ENCODE measurements at places on chromosomes 3 and 15.

DNA sequence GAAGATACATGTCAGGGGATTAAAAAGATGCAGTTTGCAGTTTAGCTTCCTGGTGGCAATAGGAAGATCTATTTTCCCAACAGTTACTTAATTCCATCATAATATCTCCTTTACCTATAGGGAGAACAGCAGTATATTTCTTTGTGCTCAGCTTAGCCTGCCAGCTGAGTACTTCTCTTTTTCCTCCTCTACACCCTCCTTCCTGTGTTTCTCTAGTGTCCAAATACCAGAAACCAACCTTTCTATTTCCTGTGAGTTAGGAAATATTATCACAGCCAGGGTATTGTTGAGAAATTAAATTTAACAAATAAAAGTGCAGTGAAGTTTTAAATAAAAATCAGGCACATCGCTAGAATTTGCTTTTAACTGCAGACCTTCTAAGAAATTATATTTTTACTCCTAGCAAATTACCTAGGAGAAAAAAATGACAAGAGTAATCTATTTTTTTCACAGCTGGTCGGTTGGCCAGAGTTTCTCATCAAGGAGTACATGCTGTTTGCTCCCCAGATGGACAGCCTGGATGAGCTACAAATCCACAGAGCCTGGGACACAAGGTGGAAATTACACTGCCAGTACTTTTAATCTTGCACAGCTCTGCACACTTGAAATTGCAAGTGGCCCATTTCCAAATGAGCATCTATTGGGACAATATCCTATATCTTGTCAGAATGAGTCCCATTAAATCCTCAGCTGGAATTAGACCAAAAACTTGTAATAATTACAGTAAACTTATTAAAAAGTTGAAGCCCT, 185.2 kb upstream of the CFAP20DC start:
- DNase-seq: no peak

DNA sequence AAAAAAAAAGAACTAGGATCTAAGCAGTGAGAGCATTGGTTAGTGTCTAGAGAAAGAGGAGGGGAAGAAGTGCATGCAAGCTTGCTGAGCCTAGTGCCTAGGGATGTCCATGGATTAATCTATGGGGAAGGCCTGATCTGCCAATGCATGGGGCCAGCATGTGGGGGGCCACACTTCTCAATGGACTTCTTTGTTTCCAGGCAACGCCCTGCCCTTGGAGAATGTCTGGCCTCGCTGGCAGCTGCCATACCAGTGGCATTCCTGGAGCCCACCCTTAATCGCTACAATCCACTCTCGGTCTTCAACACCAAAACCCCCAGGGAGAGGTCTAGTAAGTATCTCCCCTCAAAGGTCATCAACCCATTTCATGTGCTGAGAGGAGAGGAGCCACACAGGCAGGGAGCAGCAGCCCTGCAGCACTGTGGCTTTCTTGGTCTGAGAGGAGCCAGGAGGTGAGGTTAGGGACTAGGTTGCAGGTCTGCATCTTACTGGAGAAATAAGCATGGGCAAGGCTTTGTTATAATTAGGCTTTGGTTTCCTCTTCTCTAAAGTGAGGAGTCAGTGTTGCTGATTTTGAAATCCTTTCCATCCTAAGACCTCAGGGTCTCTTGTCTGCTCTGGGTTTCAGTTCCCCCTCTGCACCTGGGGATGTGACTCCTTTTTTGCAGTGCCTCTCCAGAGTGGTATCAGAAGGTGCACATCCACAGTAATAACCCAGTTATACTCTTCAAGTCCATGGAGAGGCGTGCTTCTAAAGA, 188.1 kb upstream of the CHRM5 start:
- no peak for DNase-seq

- no peak for DNase-seq
Measured at GRCh38 chr3:48022178-48022577, 6.0 kb upstream of the MAP4 start.

GRCh38 chr3:114375608-114376421, 82.0 kb downstream of the TIGIT start:
- no peak for DNase-seq

DNA sequence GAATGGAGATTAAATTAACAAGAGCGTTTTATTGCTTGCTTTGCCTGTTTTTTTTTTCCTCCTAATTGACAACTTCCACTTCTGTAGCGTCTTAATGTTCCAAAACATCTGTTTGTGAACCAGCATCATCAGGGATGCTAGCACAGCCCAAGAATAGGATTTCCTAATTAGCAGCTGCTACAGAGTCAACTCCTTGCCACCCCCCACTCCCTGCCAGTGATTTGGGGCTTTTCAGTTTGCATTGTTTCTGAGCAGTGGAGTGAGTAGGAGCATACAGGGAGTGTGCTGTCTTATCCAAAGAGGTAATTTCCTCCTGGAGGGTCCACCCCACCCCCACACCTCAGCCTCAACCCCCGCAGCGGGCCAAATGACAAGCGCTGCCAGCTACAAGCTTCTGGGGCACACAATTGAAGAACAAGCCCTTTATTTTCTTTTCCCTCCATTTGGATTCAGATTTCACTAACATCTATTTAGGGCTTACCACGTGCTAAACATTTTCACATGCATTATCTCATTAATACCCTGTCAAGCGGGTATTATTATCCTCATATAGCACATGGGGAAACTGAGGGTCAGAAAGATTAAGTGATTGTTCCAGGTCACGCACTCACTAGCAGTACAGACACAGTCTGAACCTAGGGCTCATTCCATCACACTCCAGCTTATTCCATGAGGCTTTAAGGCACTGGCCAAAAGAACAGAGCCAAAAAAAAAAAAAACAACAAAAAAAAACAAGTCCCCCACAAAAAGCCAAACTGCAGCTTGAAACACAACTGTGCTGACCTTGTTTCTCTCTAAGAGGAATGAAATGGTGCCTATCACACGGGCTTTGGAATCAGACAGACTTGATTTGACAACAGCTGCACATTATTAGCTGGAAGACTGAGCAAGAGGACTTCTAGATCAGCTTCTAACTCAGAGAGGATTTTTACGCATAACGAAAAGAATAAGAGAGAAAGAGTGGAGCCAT, 16.4 kb downstream of the HEG1 start:
- DNase-seq: no peak

GRCh38 chr3:8201886-8202285, 299.7 kb upstream of the LMCD1 start:
- no peak for DNase-seq

GRCh38 chr3:82229397-82229796, 468.0 kb upstream of the GBE1 start:
- DNase-seq: no peak

- no peak for DNase-seq
Measured at GRCh38 chr15:81074773-81075172, 59.3 kb upstream of the CFAP161 start.

DNA sequence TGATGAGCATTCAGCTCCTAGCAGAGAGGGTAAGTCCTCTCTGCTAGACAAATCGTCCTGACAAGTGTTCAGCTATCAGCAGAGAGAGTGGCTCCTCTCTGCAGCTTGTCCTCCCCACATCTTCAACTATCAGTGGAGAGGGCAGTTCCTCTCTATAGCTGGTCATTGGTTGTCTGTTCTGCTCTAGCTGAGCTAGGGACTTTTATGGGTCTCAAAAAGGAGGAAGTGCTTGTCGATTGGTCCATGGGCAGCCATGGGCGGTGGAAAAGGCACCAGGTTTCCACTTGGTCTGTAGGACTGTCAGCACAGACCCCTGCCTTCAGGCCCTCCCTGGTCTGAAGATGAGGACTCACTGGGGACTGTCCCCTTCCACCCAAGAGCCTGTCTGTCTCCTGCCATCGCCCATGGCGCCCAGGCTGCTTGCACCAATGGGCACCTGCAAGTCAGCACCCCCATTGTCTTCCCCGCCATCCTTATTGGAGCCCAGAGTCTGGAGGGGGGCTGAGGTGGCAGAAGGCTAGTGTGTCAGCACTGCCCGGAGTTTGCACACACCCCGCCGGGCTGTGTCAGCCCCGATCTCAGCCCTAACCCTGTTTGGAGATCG, 264.7 kb downstream of the ZBBX start:
- DNase-seq: no peak

DNA sequence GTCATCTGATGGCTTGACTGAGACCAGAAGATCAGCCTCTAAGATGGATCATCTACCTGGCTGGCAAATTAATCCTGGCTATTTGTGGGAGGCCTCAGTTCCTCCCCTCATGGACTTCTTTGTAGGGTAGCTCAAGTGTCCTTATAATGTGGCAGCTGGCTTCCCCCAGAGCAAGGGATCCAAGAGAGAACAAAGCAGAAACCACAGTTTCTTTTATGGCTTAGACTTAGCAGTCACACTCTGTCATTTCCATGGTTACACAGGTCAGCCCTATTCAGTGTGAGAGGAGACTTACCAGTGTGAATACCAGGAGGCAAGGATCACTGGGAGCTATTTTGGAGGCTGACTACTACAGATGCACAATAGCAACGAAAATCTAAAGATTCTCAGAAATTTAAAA, 15.3 kb upstream of the ARL14 start:
- peak; percentile 3 for DNase-seq

- no peak for DNase-seq
Measured at GRCh38 chr15:87293031-87293430, 963.5 kb downstream of the NTRK3 start.

DNA sequence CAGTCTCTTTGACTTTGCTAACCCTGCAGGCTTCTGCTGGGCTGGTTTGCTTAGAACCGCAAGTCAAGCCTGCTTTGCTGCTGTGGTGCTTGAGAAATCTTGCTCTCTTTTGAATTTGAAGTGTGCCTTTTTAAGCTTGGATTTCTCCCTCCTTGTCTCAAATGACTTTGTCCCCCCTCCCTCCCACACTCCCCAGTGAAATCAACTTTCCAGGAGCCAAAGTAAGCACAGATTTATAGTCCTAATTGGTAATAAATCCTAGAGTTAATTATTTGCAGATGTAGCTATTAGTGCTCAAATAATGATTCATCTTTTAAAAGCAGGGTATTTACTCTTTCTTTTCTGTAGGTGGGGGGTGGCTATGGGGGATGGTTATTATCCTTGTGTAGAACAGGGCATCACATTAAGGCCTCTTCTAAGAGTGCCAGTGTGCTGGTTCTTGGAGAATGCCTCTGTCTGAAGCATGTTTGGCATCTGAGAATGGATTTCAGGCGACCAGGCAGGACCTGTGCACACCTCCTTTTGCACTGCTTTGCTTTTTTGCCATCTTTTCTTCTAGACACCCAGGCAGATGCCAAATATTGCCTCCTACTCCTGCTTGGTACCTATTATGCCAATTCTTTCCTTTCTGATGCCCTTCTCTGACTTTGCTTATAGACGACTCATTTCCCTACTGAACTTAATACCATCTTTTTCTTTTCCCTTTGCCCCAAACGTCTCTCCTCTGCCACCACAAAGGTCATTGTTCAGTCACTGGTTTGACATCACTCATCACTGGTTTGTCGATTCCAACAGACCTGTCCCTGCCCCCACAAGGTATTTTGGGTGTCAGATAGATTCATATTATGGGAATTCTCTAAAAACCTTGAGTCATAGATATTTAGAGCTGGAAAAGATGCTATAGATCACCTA, 50.7 kb downstream of the CLDN11 start:
- no peak for DNase-seq

DNA sequence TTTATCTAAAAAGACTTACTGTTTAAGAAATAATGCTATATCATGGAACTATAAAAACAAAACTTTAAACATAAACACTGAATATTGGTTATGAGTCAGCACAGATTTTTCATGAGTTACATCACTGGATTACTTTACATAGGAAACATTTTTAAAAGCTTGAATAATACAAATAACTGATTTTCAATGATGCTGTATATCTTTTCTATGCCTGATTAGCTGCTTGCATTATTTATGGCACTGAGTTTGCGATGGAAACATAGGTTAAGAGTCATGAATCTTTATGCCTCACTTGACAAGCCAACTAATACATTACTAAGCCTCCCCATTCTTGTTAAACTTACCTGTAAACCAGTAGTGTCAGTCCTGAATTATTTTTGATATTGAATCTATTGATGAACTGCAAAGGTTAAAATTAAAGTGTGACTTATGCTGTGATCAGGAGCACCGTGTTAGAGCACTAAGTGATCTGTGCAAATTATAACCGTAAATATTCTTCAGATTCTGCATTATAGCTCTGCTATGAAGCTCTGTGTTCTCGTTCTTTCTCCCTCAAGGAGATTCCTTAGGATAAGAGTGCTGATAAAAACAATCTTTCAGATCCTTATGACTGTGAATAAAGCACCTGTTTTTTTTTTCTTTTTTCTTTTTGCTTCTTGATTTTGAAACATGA, 437.3 kb upstream of the BCHE start:
- no peak for DNase-seq

DNA sequence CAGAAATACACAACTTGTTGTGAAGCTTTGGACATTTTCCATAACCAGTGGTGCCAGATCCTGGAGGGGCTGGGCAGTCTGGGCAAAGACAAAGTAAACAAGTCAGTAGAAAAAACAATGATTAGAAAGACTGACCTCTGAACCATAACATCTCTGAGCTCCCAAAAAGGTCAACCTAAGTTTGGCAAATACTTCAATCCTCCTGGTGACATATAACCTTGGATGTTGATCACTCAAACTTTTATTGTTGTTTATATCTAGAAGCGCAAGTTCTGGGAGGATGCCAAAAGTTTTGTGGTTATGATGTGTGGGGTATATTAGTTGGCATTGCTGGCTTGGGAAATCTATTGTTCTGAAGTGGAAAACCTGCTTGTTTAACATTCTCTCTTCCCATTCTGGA, 257.7 kb downstream of the DIPK2A start:
- DNase-seq: no peak

GRCh38 chr3:104069114-104069513, 1297.6 kb upstream of the ALCAM start:
- no peak for DNase-seq

GRCh38 chr3:6504347-6504746, 356.6 kb upstream of the GRM7 start:
- no peak for DNase-seq

- DNase-seq: no peak
Measured at GRCh38 chr3:63976161-63976871, 47.0 kb downstream of the PSMD6 start.

DNA sequence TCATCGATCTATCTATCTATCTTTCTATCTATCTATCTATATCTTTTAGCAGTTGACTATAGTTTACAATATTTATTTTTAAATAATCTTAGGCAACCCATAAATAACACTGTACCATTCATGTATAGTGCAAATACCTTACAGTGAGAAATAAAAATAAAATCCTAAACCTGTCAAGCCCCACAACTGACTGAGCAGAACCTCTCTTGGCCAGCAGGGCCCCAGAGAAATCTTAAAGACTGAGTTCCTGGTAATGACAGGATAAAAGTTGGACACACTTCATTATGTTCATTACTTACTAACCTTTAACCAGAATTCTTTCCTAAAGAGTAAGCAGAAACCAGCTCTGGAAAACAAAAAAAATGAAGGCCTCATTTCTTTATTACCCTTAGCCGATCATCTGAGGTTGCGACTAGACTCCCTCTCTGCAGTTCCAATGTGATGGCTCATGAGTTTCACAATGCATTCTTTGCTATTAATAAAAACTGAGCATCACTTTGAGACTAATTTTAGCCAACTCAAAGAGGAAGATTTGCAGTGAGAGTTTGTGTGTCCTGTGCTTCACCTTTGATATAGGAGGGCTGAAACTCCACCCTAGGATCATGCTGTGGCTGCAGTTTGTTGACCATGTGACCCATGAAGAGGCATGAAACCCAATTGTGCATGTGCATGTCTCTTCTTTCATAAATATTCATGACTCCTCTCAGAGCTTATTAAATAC, 1072.0 kb downstream of the NSUN3 start:
- no peak for DNase-seq

- DNase-seq: no peak
Measured at GRCh38 chr3:169104972-169105371, 558.5 kb downstream of the MECOM start.

GRCh38 chr3:171038342-171038741, 11.8 kb upstream of the SLC2A2 start:
- no peak for DNase-seq

- DNase-seq: no peak
Measured at GRCh38 chr3:22269831-22270230, 518.8 kb upstream of the ZNF385D start.

Measured in hypothalamus (tissue), 51 donors.